ENCODE measurements at places on chromosomes 6 and 20. TPM values are rescaled to one million over a fixed set of nuclear protein-coding genes. Genes with fewer than 3 reads are reported as not detected.

SAPCD1 gene
- 1.2 TPM for total RNA-seq

TP53INP2 gene
- 5.0 TPM for total RNA-seq

IPCEF1 gene
- total RNA-seq = not detected

RRAGD gene
- 0.37 TPM for total RNA-seq

CYP24A1 gene
- total RNA-seq = not detected

ULBP3 gene
- 4.5 TPM for total RNA-seq

PLEKHG1 gene
- 0.30 TPM for total RNA-seq

JPH2 gene
- 10.4 TPM for total RNA-seq

CD93 gene
- 0.69 TPM for total RNA-seq

LAMA2 gene
- 14.1 TPM for total RNA-seq

C2 gene
- 0.42 TPM for total RNA-seq

SLC17A1 gene
- not detected for total RNA-seq

SAMD3 gene
- total RNA-seq = 24.1 TPM

DYNLT2 gene
- total RNA-seq = 0.83 TPM

VNN1 gene
- not detected for total RNA-seq

VSTM2L gene
- 1.8 TPM for total RNA-seq

PNPLA1 gene
- total RNA-seq = 0.05 TPM

ID4 gene
- 2.4 TPM for total RNA-seq

RSPO4 gene
- total RNA-seq = not detected

DSP gene
- total RNA-seq = 9.2 TPM

REM1 gene
- not detected for total RNA-seq

FNDC1 gene
- not detected for total RNA-seq

GSTA2 gene
- not detected for total RNA-seq

OR12D2 gene
- total RNA-seq = not detected

ADGRB3 gene
- not detected for total RNA-seq

TMEM74B gene
- total RNA-seq = not detected

LBP gene
- total RNA-seq = not detected

MCM9 gene
- 13.4 TPM for total RNA-seq

BPIFB1 gene
- not detected for total RNA-seq

CTCFL gene
- not detected for total RNA-seq

MUC21 gene
- total RNA-seq = not detected

STMND1 gene
- not detected for total RNA-seq

C6orf58 gene
- not detected for total RNA-seq

RBM24 gene
- total RNA-seq = 16.2 TPM

GRM1 gene
- total RNA-seq = not detected

PNLDC1 gene
- total RNA-seq = not detected

CPNE5 gene
- total RNA-seq = 0.30 TPM

CLVS2 gene
- total RNA-seq = under 0.01 TPM

POM121L2 gene
- not detected for total RNA-seq

GNMT gene
- total RNA-seq = not detected

C6orf62 gene
- total RNA-seq = 168 TPM

TRIM31 gene
- total RNA-seq = not detected

SIRPD gene
- not detected for total RNA-seq

SNAP91 gene
- 0.05 TPM for total RNA-seq

BCLAF1 gene
- 86.4 TPM for total RNA-seq

WFDC2 gene
- not detected for total RNA-seq

CLPSL1 gene
- not detected for total RNA-seq

ULBP2 gene
- total RNA-seq = 13.7 TPM

BPIFB4 gene
- not detected for total RNA-seq

NELFE gene
- total RNA-seq = 89.1 TPM

GCM1 gene
- not detected for total RNA-seq

SLC22A7 gene
- total RNA-seq = not detected

GHRH gene
- not detected for total RNA-seq

HLA-C gene
- total RNA-seq = 163 TPM

Measured in smooth muscle cell of the umbilical artery (primary cell).